ENCODE measurements at places on chromosomes 7 and 10.

- DNase-seq: no peak
Observed at GRCh38 chr7:47714669-47715607, 133.0 kb upstream of the TNS3 start.

DNA sequence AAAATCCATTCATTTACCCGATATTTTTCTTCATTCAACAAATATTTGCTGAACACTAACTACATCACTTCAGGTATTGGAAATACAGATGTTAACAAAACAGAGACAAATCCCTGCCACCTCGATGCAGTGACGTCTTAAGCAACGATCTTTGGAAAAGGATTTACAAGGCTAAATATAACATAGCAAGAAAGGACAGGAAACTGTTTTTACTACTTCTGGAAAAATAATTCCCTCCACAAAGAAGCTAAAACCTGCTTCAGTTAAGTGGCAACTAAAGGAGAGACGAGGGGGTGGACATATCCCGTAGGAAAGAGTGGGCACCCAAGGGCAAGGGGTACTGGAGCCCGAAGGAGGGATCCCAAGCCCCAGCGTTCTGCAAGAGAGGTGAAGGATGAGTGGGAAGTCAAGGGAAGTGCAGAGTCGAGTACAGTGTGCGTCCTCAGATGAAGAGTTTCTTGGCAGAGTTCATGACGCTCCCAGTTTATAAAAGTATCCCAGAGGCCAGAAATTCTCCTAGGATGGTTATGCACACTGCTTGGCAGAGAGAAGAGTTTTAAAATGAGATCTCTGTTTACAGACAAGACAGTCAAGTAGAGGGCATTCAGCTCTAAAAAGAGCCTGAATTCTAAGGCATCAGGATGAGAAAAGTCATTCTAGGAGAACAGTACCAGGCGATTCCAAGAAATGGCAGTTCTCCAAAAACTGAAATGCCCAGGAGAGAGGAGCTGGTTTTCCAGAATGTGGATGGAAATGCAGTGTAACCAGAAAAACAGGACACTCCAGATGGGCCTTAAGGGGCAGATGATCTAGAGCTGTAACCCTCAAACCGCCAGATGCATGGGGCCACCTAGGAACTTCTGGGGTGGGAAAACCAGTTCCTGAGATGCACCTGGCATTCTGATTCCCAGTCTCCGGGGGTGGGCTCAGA is 97.3 kb downstream of the GRB10 start:
- DNase-seq: no peak

DNA sequence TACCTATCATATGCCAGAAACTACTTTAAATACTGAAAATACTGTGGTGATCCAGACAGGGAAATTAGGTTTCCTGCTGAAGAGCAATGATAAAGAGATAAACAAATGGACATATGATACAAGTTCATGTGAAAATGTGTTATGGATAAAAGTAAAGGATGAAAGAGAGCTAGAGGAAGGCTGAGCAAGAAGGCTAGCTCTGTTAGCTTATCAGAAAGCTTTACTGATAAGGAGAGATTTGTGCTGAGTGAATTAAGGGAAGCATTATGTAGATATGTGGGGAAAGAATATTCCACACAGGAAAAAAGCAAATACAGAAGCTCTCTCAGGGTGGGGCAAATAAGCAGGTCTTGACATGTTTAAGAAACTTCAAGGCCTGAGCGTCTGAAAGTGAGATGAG is 308.4 kb downstream of the HDAC9 start:
- DNase-seq: no peak

DNA sequence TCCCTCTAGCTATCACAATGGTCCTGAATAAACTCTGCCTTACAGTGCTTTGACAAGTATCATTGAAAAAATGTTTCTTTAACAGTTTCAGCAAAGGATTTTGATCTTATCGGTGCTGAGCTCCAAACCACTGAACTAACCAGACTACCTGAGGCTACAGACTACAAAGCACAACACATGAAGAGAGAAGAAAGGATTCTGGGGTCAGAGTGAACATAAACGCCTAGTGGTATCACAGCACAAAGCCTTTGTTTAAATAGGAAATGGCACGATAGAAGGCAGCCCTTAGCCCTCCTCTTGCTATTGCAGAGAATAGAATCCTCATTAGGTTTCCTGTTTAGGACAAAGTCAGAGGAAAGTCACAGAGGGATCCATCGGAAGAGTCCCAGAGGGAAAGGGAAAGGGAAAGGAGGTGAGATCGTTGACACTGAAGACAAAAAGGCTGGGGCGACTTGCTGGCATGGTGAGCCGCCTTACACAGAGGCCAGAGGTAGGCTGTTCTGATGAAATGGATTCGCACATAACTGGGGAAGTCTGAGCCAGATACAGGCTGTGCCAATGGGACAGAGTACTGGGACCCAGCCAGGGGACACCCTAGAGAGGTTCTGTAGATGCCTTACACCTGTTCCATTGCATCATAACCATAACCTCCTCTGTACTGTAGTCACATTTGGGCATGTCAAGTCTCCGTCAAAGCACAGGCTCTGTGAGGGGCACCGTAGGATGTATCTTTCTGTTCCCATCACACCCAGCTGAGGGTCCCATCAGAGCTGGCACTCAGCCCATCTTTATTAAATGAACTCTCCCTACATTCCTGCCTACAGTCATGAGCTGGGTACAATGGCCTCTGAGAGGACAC is 71.5 kb downstream of the XPNPEP1 start:
- no peak for DNase-seq

GRCh38 chr7:19336836-19337383 is 191.7 kb upstream of the FERD3L start:
- no peak for DNase-seq

All from AML-193 (cell line).